Aorta (tissue), 5 donors: ENCODE measurements at places on chromosomes 13 and 19. TPM values are rescaled to one million over a fixed set of nuclear protein-coding genes. Genes with fewer than 3 reads are reported as not detected.

Gene DGKH
- 28.9 TPM for total RNA-seq

- DNase-seq, result no peak
- no peak overlapping the region for H3K4me3 ChIP-seq
- H3K27ac ChIP-seq, result no peak overlapping the region
- H3K4me1 ChIP-seq, result no peaks in the 10 kb centered on the region
- H3K27me3 ChIP-seq, result no peaks in the 10 kb centered on the region
Measured at GRCh38 chr19:21709464-21709863, 57.9 kb downstream of the ZNF100 start.

GRCh38 chr13:110503037-110503901, 58.3 kb downstream of the RAB20 start:
- no peaks in the 10 kb centered on the region for H3K27me3 ChIP-seq
- H3K4me3 ChIP-seq, result no peak overlapping the region
- no peak overlapping the region for H3K27ac ChIP-seq

DNA sequence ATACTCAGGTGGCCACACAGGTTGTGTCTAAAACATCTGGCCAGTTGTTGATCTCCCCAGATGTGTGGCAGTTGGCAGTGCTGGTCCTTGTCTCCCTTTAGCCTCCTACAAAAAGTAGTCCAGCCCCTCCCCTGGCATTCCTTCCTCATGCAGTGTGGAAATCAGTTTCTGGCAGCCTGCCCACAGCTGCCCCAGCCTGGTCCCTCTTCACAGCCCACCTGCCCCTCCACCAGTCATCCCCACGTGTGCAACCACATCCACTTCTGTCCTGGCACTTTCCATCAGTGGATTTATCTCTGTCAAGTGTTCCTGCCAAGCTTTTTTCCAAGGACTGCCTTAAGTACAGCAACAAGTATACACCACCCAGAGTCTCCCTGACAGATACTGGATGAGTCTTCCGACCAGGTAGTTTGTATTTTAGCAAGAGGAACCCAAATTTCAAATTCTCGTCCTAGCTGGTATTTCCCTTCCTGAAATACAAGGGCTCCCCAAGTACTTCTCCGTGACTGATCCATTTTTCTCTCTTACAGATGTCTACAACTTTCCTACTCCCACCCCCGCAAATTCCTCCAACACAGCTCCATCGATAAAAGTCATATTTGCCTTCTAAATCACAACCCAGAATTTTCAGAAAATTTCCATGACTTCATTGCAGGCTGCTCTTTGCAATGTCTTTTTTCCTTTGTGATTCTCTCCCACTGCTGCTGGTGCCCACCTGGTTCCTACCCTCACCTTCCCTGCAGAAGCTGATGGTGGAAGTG, 313.5 kb downstream of the FOXO1 start:
- no peaks in the 10 kb centered on the region for H3K4me1 ChIP-seq
- H3K27me3 ChIP-seq, result no peaks in the 10 kb centered on the region
- no peak overlapping the region for H3K27ac ChIP-seq
- H3K36me3 ChIP-seq, result no peaks in the 10 kb centered on the region
- DNase-seq, result no peak

DNA sequence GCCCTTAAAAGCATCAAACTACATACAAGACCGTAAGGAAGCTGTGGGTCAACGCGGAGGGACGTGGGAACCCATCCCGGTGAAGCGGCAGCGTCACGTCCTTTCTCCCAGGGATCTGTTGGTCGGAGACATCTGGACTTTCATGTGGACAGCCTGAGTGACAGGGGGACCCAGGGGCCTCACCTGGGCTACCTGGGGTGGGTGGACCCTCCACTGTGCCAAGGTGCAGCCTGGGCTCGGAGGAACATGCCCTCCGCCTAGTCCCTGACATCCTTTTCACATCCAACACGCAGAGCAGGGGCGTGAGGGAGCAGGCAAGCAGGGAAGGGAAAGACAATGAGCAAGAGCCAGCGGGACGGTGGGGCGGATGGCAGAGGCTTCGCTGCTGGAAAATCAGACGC, 13.8 kb upstream of the GARIN5A start:
- DNase-seq, result peak; percentile 42
- no peaks in the 10 kb centered on the region for H3K4me1 ChIP-seq
- H3K27ac ChIP-seq, result no peak overlapping the region
- no peaks in the 10 kb centered on the region for H3K36me3 ChIP-seq
- no peak overlapping the region for H3K4me3 ChIP-seq
- H3K27me3 ChIP-seq, result no peaks in the 10 kb centered on the region

DNA sequence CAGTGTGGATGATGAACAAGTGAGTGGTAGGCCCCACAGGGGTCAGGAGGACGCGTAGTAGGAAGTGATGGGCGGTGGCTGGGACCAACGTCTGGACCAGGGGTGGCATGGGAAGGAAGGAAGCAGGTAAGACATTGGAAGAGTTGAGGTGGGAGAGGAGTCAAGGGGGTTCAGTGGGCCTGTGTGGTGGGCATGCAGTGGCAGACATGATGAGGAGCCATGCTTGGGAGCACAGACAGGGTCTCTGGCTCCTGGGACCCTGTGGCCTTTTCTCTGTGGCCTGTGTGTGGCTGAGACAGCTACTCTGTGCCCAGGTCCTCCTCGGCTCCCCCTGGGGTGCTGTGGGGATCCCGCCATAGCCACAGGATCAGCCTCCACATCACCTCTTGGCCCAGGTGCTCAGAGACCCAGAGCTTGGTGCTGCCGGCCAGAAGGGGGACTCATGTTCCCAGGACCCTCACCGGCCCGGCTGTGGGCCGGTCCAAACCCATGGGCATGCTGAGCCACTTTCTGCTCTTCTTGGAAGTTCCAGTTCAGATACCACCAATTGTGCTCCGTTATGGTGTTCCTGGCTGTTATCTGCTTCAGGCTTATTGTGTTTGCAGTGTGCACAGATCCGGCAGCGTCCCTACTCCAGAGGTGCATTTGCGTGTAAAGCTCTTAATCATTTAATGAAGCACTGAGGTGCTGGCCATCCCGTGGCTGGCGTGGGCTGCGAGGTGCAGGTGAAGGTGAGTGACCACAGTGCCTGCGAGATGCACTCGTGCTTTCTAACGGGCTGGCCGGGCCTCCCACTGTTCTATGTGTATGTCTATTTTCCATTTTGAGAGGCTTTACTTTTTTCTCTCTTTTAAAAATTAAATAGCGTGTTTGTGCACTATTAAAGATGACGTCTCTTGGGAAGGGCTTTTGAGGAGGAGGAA, 147.9 kb downstream of the TEX29 start:
- H3K27me3 ChIP-seq, result no peaks in the 10 kb centered on the region
- no peak overlapping the region for H3K4me3 ChIP-seq
- H3K36me3 ChIP-seq, result no peaks in the 10 kb centered on the region
- H3K4me1 ChIP-seq, result no peaks in the 10 kb centered on the region
- DNase-seq, result no peak

Gene UNC13A
- total RNA-seq, result 2.4 TPM

Gene LPAR6
- total RNA-seq, result 79.1 TPM

GRCh38 chr13:80038371-80038770, 302.6 kb downstream of the SPRY2 start:
- no peaks in the 10 kb centered on the region for H3K4me1 ChIP-seq
- DNase-seq, result no peak
- no peaks in the 10 kb centered on the region for H3K27me3 ChIP-seq
- no peak overlapping the region for H3K27ac ChIP-seq

GRCh38 chr13:18212873-18213272, 968.8 kb downstream of the TUBA3C start:
- H3K27me3 ChIP-seq, result no peaks in the 10 kb centered on the region
- no peaks in the 10 kb centered on the region for H3K4me1 ChIP-seq
- H3K36me3 ChIP-seq, result no peaks in the 10 kb centered on the region
- no peak overlapping the region for H3K27ac ChIP-seq
- DNase-seq, result no peak

Gene PRR12
- 31.3 TPM for total RNA-seq

DNA sequence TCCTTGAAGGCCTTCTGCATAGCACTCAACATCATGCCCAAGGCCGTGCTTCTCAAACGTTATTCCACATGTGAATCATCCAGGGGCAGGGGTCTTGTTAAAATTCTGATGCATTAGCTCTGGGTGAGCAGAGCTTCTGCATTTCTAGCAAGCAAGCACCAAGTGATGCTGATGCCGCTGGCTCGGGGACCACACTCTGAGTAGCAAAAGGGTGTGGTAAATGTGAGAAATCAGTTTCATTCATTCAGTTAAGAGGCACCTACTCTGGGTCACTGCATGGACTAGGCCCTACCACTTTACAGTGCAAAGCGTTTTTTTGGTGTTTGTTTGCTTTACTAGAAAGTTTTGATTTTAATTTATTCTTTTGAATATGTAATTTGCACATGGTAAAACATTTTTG, 7.2 kb downstream of the KRTDAP start:
- no peak overlapping the region for H3K4me3 ChIP-seq
- no peaks in the 10 kb centered on the region for H3K36me3 ChIP-seq
- H3K4me1 ChIP-seq, result no peaks in the 10 kb centered on the region
- no peak for DNase-seq
- no peaks in the 10 kb centered on the region for H3K27me3 ChIP-seq

GRCh38 chr13:111345682-111346081, 25.2 kb downstream of the TEX29 start:
- H3K4me1 ChIP-seq, result no peaks in the 10 kb centered on the region
- no peak overlapping the region for H3K4me3 ChIP-seq
- no peaks in the 10 kb centered on the region for H3K27me3 ChIP-seq
- H3K36me3 ChIP-seq, result peaks cover 2% of the 10 kb centered on the region

DNA sequence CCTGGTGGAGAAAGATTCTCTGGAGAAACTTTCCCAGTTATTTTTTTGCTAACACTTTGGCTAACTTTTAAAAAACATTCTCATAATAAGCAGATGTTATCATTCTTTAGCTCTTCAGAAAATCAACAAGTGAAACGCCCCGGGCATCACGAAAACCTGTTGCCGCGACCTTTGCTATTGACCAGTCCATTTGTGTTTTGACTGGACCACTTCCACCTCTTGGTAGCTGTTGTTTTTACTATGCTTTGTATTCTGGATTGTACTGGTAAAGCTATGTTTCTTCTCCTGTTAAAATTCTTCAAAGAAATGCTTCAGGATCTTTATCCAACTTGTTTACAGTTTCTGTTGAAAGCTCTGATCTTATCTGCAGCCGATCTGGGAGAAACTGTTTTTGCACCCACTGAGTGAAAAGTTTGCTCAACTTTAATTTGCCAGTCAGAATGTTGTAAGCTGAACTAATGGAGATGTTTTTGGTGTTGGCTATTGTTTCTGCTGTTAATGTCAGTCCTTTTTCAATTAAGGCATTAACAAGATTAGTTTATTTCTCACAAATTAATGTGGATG, 23.3 kb downstream of the UFM1 start:
- H3K36me3 ChIP-seq, result no peaks in the 10 kb centered on the region
- H3K4me3 ChIP-seq, result no peak overlapping the region
- H3K27ac ChIP-seq, result no peak overlapping the region
- no peaks in the 10 kb centered on the region for H3K4me1 ChIP-seq

- no peak for DNase-seq
- H3K27me3 ChIP-seq, result no peaks in the 10 kb centered on the region
- no peak overlapping the region for H3K4me3 ChIP-seq
- H3K27ac ChIP-seq, result no peak overlapping the region
Measured at GRCh38 chr13:41111454-41111853, 21.1 kb downstream of the KBTBD6 start.

DNA sequence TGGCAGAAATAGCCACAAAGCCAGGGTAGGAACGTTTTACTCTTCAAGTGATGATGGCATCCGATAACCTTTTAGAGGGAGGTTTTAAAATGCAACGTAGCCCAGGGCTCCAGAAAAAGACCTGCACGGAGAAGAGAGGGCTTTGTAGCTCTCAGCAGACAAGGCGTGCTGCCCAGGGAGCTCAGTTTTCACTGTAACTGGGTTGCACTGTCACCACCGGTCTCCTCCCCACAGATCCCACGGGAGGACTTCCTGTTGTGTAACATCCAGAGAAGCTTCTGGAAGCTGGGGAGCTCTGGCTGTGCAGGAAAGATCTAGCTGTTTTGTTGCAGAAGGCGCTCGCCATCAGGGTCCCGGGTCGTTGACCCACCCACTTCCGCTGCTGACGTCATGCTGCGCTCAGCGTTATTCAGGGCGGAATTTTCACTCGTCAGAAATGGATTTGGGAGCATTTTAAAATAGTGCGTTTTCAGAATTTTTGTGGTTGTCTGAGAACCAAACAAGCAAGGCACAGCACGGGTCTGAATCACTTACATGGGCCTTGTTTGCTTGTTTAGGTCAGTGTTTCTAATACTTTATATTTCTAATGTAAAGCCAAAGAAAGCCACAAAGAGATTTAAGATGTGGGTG, 50.8 kb downstream of the ATP11A start:
- DNase-seq, result no peak
- no peak overlapping the region for H3K27ac ChIP-seq
- no peaks in the 10 kb centered on the region for H3K4me1 ChIP-seq
- no peaks in the 10 kb centered on the region for H3K36me3 ChIP-seq
- no peaks in the 10 kb centered on the region for H3K27me3 ChIP-seq
- no peak overlapping the region for H3K4me3 ChIP-seq

- no peak overlapping the region for H3K4me3 ChIP-seq
- H3K4me1 ChIP-seq, result no peaks in the 10 kb centered on the region
- no peak for DNase-seq
- no peak overlapping the region for H3K27ac ChIP-seq
- no peaks in the 10 kb centered on the region for H3K36me3 ChIP-seq
Measured at GRCh38 chr13:23437916-23438315, 4.4 kb upstream of the SACS start.

DNA sequence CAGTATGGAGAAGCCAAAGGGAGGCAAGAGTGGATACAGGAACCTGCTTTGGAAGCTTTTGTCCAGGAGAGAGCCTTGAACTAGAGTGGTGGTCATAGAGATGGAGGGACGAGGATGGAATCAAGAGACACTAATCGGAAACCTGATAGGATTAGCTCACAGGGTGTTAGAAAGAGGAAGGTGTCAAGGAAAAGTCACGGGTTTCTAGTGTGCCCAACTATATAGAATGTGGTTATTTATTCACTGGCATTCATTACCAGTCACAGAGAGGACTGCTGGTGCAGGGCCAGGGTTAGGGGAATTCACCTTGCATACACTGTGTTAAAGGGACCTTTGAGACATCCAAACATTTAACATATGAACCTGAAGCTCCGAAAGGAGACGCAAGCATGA, 43.4 kb upstream of the URAD start:
- no peaks in the 10 kb centered on the region for H3K4me1 ChIP-seq
- H3K27me3 ChIP-seq, result no peaks in the 10 kb centered on the region
- no peaks in the 10 kb centered on the region for H3K36me3 ChIP-seq
- H3K4me3 ChIP-seq, result no peak overlapping the region
- no peak for DNase-seq

DNA sequence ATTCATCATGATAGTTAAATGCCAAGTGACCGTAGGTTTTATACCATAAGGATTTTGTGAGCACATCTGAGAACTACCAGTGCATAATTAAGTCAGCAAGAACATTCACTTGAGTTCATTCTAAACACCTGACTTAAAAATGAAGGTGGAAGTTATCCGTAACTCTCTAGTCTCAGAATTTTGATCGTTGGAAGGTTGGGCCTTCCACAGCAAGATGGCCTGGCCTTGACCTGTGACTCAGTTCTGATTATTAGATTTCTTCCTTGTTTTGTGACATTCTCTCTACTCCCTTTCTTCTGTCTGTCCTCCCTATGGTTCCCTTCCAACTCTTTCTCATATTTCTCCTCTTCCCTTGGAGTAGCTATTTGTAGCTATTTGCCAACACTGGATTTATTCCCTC, 20.0 kb upstream of the WDFY2 start:
- H3K4me3 ChIP-seq, result no peak overlapping the region
- H3K27ac ChIP-seq, result no peak overlapping the region
- no peaks in the 10 kb centered on the region for H3K4me1 ChIP-seq
- H3K36me3 ChIP-seq, result no peaks in the 10 kb centered on the region
